ENCODE measurements at places on chromosomes 11 and 22.

- DNase-seq, result no peak
Observed at GRCh38 chr22:38338772-38339379, 21.6 kb upstream of the CSNK1E start.

DNA sequence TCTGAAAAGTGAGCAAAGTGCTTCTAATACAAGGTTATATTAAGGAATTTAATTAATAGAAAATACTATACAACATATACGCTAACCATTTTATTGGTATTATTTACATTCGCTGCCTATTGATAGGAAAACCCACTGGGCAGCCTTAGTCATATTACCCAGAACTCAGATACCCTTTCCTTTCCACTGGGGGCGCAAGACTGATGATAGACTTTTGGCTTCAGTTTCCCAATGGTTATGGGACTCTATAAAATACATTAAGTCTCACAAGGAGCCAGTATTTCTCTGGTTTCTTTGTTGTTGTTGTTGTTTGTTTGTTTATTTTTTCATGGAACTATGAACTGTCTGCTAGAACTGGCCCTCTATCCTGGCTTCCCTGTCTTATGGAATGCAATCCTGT, 471.1 kb upstream of the KIRREL3 start:
- DNase-seq, result no peak

GRCh38 chr11:30786256-30787110, 200.3 kb upstream of the MPPED2 start:
- DNase-seq, result no peak

DNA sequence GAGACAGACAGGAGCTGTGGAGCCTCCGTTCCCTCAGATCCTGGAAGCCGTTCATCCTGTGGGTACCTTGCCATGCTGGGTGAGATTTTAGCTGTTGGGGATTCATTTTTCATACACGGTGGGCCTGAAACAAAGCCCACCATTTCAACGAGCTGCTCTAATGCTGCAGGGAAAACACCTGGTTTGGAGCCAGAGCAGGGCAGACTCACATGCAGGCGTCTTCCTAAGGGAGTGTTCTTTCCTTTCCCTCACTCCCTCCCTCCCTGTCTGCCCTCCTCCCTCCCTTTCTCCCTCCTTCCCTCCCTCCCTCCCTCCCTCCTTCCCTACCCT, 52.5 kb downstream of the CD6 start:
- no peak for DNase-seq

DNA sequence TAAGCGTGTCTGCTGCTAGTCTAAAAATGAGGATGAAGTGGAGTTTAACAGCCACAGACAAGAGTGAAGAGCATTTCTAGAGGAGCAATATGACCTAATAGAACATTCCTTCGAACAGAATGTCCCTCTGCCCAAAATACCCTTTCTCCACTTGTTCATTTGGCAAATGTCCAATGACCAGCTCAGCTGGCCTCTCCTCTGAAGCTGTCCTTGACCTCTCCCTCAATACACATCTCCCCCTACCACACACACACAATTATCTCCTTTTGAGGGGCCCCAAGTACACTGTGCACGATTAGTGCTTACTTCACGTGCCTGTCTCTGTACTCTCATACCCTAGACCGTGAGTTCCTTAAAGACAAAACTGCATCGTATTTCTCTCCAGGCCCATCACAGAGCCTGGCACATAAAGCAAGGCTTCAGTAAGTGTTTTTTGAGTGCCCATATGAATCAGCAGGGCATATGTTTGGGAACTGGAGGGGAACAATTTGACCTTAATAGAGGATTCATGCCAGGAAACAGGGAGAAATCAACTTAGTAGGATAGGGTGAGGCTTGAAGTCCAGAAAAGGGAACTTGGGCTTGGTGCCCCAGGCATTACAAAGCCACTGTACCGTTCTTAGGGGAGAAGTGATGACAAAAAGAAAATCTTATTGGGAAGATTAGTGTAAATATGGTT, 18.1 kb upstream of the NCAM1 start:
- DNase-seq, result no peak

- DNase-seq, result no peak
Observed at GRCh38 chr11:103889679-103890078, 146.8 kb upstream of the DDI1 start.

DNA sequence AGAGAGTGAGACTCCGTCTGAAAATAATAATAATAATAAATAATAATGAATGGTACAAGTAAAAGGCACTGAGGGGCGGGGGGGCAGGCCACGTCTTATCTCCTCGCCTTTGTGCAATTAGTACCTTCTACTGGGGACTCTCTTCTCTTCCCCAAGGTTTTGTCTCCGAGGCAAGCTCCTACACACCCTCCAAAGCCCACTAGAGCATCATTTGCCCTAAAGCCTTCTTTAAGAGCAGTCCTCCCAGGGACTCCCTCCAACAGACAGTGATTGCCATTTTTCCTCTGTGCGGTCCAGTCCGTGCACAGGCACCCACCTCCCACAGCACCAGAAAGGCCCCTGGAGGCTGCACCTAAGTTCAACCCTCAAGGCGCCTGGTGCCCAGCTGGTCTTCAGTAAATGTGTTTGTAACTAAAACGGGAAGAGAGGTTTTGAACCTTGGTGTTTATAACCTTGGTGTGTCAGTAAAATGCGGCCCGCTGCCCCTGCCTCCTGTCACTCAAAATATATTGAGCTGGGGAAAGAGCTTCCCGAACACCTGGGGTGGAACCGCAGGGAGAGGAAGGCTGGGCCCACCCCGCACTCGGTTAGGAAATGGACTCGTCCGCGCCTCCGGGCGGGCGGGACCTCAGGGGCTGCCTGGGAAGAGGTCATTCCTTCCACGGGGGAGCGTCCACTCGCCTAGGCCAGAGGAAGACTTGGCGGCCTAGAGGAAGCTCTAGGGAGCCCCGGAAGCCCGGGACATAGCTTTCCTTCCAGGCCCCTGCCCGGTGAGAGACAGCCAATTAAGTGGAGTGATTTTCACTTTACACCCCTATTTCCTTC, 4.7 kb upstream of the KDELR3 start:
- DNase-seq, result no peak

GRCh38 chr11:75673977-75674582, 5.2 kb upstream of the MAP6 start:
- DNase-seq, result no peak

GRCh38 chr11:130062026-130062425, 7.7 kb upstream of the APLP2 start:
- DNase-seq, result no peak

- no peak for DNase-seq
Observed at GRCh38 chr22:23779083-23779482, 6.4 kb downstream of the MMP11 start.

DNA sequence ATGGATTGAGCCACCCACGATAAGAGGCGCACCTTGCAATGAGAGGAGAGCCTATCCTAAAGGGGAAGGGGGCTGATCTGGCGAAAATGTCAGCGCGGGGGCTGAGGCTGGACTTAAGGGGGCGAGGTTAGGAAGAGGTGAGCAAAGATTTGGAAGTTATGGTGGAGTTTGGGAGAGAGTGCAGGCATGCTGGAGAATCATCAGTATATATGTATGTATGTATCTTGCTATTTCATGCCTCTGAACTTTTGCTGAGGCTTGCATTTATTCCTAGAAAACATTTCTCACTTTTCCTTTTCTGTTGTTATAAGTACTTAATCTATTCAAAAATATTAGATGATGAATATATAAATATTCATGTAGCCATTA, 17.2 kb upstream of the THRSP start:
- no peak for DNase-seq

DNA sequence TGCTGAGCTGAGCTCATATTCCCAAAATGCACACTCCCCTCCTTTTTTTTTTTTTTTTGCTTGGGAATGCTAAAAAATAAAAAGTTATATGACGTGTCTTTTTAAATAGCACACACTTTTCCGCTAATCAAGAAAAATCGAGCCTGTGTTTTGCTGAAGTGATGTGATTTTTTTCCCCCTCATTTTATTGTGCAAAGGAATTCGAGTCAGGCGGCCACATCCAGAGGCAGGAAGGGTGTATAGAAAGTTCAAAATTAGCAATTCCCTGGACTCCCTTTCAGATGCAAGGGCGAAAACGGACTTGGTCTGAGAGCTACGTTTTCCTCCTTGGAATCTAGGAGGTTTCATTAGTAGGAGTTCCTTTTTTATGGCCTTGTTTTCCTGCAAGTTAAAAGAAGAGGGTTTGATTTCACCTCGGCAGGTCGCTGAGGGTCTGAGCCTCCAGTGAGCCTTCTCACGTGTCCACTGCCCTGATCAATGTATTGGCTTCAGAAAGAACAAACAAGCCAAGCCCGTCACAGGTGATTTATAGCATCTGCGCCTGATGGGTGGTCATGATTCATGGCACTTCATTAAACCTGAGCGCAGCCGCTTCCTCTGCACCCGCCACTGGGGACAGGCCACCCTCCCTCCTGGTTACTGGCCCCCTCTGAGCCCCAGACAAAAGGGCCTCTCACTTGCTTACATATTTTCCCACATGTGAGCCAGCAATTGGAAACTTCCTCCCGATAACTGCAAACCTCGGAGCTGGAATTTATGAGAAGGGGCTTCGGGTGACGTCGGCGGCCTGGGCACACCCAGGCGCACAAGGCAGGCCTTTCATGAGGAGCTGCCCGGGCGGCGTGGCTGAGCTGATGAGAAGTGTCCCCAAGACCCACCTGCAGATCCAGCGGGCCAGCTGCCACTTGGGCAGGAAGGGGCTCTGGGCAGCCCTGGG, 64.4 kb upstream of the LINC01488 start:
- DNase-seq, result no peak

DNA sequence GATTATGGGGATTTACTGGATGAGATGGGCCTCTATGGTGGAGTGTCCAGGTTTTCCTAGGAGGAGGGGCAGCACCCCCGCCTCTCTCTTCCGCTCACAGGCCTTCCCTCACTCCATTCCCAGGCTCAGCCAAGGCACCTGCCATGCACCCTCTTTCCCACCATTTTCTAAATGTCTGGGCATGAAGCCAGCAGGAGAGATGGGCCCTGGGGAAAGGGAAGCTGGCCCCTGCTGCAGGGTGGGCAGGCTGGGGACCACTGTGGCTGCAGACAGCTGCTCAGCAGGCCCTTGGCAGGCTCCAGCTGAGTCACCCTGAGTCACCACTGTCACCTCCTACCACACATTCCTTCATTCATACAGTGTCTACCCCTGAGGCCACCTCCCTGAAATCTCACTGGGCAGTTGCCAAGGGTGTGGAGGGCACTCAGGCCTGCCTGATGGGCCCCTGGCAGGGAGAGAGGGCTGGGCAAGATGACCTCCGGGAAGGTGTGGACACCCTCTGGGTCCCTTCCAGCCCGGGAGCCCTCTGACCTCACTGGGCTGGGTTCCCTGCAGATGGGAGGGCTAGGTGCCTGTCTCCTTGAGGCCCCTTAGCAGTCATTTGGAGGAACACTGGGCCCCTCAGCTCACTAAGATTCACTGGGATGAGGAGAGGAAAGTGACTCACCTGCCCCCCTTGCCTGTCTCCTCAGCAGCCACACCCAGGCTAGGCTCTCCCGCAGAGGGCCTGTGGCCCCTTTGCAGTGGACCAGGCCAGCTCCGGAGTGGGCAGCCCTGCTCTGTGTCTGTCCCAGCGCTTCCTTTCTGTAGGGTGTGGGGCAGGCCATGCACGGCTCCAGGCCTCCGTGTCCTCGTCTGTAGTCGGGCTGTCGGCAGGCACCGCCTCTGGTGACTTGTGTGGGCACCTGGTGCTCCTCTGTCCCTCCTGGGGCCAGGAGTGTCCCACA, 7.8 kb downstream of the MYEOV start:
- DNase-seq, result no peak

GRCh38 chr11:19419808-19420207, 179.1 kb upstream of the E2F8 start:
- no peak for DNase-seq

- DNase-seq, result no peak
Observed at GRCh38 chr11:114762408-114762807, 84.1 kb downstream of the NXPE2 start.

DNA sequence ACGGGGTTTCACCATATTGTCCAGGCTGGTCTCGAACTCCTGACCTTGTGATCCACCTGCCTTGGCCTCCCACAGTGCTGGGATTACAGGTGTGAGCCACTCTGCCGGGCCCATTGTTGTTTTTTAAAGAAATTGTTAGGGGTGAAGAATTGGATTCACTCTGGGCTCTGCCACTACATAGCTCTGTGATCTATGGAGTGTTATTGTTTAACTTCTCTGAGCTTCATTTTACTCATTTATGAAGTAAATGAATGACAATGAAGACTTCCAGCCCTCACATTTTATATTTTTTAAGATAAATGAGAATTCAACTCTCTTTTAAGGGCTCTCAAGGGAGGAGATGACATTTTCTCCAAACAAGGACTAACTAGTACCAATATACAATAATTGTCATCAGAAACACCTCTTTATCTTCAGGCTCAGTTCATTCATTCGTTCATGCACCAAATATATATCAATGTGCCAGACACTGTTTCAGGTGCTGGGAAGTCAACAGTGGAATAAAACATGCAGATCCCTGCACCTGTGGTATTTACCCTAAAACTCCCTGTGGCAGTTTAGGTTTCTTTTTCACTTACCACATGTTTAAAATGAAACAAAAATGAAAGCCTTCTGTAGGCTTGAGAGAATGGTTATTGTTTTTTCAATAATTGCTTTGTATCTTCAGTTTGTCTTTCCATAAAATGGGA, 23.5 kb upstream of the GRAMD1B start:
- DNase-seq, result no peak

DNA sequence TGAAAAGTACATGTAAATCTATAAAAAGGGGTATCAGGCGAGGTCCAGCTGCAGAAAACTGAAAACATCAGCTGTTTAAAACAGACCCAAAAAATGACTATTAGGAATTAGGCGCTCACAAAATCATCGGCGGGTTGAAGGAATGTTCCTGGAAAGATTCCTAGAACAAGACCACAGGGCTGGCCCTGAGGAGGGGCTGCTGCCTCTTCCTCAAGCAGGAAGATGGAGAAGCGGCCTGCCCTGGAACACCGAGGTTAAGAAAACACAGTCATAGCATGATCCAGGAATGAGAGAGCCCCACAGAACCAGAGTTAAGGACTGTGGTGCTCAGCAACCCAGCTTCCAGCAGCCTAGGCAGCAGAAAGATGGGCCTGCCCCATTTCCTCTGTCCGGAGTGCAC, 78.4 kb downstream of the C11orf91 start:
- no peak for DNase-seq

- DNase-seq, result no peak
Observed at GRCh38 chr11:94662065-94662779, 95.1 kb downstream of the PIWIL4 start.
